ENCODE measurements at places on chromosomes 12 and 14.

- DNase-seq: no peak
Observed at GRCh38 chr14:65103150-65103760, 938 bp upstream of the MAX start.

- no peak for DNase-seq
Observed at GRCh38 chr14:55867719-55868118, 250.5 kb upstream of the PELI2 start.

- no peak for DNase-seq
Observed at GRCh38 chr12:131137009-131137835, 183.5 kb downstream of the ADGRD1 start.

DNA sequence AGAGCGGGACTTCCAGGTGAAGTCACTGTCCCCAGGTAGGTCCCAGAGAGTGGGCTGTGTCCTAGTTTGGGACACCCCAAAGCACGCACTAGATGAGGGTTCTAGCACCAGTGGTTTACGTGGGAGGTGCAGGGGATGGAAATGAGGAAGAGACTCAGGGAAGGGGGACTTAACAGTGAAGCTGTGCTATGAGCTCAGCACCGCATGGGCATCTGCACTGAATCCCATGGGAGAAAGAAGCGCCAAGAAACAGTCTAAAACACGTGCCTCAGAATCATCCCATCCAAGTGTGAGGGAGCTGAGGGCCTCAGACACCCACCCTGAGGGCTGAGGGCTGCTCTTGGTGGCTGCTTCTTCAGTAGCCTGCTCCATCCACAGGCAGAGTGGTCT lies 71.5 kb upstream of the ZFP36L1 start:
- DNase-seq: no peak

GRCh38 chr14:90587918-90588317 lies 191.1 kb downstream of the CALM1 start:
- no peak for DNase-seq

GRCh38 chr14:101116486-101117130 lies 213.1 kb upstream of the RTL1 start:
- no peak for DNase-seq

Measured in kidney glomerular epithelial cell (primary cell).